ENCODE measurements at places on chromosomes 2 and 18.

DNA sequence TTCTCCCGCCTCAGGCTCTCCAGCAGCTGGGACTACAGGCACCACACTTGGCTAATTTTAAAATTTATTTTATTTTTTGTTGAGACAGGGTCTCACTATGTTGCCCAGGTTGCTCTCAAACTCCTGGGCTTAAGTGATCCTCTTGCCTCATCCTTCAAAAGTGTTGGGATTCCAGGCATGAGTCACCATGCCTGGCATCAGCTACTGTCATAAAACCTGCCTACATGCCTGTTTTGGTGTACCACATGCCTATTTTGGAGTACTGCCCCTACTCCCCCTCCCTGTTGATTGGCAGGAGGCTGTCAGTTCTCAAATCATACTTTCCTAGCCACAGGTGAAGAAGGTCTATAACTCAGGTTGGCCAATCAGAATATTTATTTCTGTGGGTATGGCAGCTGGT is 64.0 kb downstream of the CHST9 start:
- DNase-seq, result no peak

GRCh38 chr18:61948281-61948741 is 55.5 kb upstream of the RNF152 start:
- DNase-seq, result no peak

GRCh38 chr18:22320771-22321170 is 96.9 kb downstream of the CTAGE1 start:
- DNase-seq, result no peak

GRCh38 chr2:70141902-70142589 is 48.8 kb downstream of the C2orf42 start:
- no peak for DNase-seq

- DNase-seq, result no peak
These were observed 1603.6 kb upstream of the NXPH2 start for GRCh38 chr2:140383781-140384180.

DNA sequence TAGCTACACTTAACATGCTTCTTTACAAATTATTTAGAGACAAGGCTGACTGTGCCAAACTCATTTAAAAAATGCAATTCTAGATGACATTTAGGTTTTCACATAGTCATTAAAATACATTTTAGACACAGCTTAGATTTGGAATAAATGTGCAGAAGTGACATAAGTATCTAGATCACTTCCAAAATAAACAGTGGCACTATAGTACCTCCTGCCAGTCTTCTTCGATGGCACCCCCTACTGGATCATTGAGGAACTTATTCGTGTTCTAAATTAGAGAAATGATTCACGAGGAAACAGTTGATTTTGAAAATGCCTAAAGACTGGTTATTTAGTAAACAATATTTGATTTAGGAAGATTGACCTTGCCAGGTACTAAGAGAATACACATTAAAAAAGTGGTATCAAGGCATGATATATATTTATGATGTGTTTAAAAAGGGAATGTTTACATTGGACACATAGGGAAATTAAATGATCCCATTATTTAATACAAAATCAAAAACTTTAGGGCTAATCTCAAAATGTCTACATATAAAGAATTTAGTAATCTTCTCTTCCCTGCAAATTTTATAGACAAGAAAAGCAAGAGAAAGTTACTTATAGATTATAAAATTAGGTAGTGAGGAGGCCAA is 323.9 kb downstream of the XIRP2 start:
- peak; percentile 79 for DNase-seq

GRCh38 chr2:157194844-157195243 is 62.7 kb upstream of the GALNT5 start:
- DNase-seq, result no peak

- no peak for DNase-seq
These were observed 67.9 kb upstream of the PNPT1 start for GRCh38 chr2:55761526-55761925.

GRCh38 chr2:120472891-120473309 is 127.0 kb downstream of the INHBB start:
- DNase-seq, result no peak

- no peak for DNase-seq
These were observed 200.6 kb downstream of the NRP2 start for GRCh38 chr2:205882806-205883425.

DNA sequence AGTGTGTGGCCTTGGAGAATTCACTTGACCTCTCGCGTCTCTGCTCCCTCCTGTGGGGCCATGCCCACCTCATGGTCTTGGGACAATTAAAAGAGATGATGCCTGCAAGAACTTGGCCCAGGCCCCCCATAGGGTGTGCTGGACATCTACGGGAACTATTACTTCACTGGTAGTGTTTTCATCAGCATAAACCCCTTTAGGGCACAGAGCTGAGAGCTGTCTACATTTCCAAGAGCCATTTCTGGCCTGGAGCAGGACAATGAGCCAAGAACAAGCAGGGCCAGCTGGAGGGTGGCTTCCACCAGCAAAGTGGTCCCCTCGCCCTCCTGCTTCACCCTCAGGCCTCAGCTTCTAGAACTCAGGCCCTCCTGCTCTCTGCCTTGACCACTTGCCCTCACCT is 232.3 kb downstream of the ZBTB7C start:
- DNase-seq, result no peak

- DNase-seq, result no peak
These were observed 154.9 kb downstream of the CTIF start for GRCh38 chr18:48693625-48694262.

GRCh38 chr18:58391231-58391825 is 237.6 kb downstream of the ALPK2 start:
- no peak for DNase-seq

DNA sequence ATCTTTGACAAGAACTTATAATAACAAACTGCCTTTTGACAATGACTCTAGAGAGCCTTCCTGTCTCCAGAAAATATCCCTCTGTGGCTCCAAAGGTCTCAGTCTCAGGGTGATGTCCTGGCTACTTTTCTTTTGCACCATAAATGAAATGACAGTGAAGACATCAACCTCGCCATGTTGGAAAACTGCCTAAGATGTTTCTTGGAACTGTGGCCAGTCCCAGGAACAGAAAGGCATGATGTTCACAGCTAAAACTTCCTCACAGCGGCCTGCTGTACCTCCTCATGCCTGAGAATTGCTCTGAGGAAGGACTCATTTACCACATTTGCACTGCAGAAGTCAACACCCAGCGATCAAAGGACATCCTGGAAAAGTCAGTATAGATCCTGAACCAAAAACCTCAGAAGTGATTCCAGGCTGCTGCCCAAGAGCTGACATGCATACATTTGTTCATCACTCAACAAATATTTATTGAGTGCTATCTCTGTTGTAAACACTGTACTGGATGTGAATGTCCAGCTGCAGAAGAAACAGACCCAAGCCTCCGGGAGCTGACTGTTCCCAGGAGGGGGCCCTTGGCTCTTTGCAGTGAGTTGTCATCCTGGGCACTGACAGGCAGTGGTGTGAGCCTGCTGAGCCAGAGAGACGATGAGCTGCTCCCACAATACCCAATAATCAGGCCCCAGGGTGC is 64.3 kb upstream of the ACSL3 start:
- no peak for DNase-seq

DNA sequence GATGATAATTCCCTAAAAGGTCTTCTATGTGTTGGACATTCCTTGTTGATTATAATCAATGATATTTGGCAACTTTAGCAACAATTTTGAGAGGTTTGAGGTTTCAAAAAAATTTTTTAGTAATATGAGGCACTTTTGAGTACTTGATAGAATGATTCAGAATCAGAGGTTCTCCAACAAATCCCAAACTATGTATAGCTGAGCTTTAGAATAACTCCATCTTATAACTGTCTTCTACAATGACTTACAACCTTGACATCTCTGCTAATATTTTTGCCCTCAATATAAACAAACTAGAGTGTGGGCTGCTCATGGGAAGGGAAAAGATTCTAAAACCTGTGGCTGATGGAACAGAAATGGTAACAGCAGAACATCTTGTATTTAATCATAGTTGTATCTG is 21.5 kb upstream of the SERPINB7 start:
- no peak for DNase-seq

GRCh38 chr18:7926526-7926925 is 359.4 kb downstream of the PTPRM start:
- no peak for DNase-seq

GRCh38 chr2:174666845-174667244 is 69.2 kb upstream of the WIPF1 start:
- DNase-seq, result no peak
